Thoracic aorta (tissue), 2 donors: ENCODE measurements at places on chromosomes 2 and 18. TPM values are rescaled to one million over a fixed set of nuclear protein-coding genes. Genes with fewer than 3 reads are reported as not detected.

The MCM6 gene
- 16.9 TPM for total RNA-seq

The RASGRP3 gene
- 16.2 TPM for total RNA-seq

The UPP2 gene
- not detected for total RNA-seq

The TGFA gene
- 1.9 TPM for total RNA-seq

- H3K4me1 ChIP-seq: no peaks in the 10 kb centered on the region
- H3K36me3 ChIP-seq: no peaks in the 10 kb centered on the region
- no peak overlapping the region for H3K4me3 ChIP-seq
- no peak for DNase-seq
- H3K27me3 ChIP-seq: no peaks in the 10 kb centered on the region
Measured at GRCh38 chr2:23269747-23270146, 115.2 kb upstream of the KLHL29 start.

DNA sequence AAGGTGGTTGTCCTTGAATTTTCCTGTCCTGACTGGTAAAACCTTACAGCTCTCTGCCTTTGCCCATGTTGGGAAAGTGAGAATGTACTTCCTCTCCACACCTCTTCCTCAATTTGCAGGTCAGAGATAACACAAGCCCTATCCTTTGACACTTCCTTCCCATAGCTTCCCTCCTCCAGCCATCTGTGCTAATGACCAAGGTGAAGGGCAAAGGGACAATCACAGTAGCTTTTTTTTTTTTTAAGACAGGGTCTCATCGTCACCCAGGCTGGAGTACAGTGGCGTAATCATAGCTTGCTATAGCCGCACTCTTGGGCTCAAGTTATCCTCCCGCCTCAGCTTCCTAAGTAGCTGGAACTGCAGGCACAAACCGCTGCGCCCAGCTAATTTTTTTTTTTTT lies 24.3 kb upstream of the STPG4 start:
- no peak for DNase-seq
- no peaks in the 10 kb centered on the region for H3K27me3 ChIP-seq

DNA sequence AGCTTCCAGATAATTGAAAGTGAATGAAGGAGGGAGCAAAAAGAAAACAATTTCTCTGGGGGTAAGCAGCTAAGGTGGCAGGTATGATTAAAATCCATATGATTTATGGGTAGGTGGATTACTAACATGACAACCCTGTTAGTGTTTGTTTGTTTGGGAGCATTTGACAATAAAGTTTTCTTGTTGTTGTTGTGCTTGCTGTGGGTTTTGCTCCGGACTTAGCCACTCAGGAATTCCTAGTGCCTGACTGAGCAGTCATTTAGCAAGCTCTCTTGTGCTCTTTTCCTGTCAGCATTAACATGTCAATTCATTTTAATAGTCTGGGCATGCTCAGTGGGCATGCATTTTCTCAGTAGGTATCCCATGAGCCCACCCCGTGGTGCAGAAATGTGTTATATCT lies 674.8 kb upstream of the ZEB2 start:
- no peak for DNase-seq
- H3K4me1 ChIP-seq: peaks cover 4% of the 10 kb centered on the region
- no peak overlapping the region for H3K4me3 ChIP-seq
- H3K27me3 ChIP-seq: no peaks in the 10 kb centered on the region
- no peaks in the 10 kb centered on the region for H3K36me3 ChIP-seq

- no peaks in the 10 kb centered on the region for H3K36me3 ChIP-seq
- H3K27ac ChIP-seq: no peak overlapping the region
- no peak for DNase-seq
Measured at GRCh38 chr2:72278046-72278445, 130.4 kb upstream of the CYP26B1 start.

- H3K27me3 ChIP-seq: no peaks in the 10 kb centered on the region
- H3K36me3 ChIP-seq: peaks cover 6% of the 10 kb centered on the region
- H3K4me3 ChIP-seq: no peak overlapping the region
- no peak overlapping the region for H3K27ac ChIP-seq
- no peaks in the 10 kb centered on the region for H3K4me1 ChIP-seq
Measured at GRCh38 chr18:12012697-12013096, 31.4 kb downstream of the IMPA2 start.

DNA sequence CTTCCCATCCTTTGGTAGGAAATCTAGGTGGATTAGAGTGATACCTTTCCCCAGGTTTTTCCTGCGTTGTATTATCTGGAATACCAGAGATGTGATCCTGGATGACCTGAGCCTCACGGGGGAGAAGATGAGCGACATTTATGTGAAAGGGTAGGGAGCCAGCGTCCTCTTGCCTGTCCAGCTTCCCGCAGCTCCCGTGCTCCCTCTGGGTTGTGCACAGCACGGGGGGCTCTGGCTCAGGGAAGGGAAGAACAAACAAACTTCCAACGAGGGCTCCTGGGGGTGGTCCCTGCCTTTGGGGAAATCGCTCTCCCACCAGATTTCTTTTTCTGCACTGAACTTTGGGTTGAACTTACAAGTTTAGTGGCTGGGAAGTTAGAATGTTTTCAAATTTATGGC lies 215.7 kb downstream of the DYSF start:
- no peaks in the 10 kb centered on the region for H3K4me1 ChIP-seq
- no peak overlapping the region for H3K4me3 ChIP-seq
- no peak for DNase-seq
- no peak overlapping the region for H3K27ac ChIP-seq
- no peaks in the 10 kb centered on the region for H3K27me3 ChIP-seq

DNA sequence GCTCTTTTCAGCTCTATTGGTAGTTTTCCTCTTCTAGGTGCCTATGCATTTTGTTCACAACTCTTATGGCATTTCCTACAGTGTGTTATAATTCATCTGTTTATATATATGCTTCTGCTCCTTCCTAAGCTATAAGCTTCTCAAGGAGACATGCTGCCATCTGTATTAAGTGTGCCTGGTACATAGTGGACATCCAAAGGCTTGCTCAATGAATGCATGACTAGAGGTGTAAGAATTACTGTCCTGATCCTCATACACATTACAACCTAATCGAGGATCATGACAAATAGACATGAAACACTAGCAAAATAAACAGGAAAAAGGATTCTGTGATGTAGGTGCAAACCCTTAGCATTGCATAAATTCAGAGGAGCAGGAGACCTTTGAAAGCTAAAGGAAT lies 50.2 kb downstream of the CDC42EP3 start:
- no peak overlapping the region for H3K4me3 ChIP-seq
- H3K4me1 ChIP-seq: peaks cover 60% of the 10 kb centered on the region
- DNase-seq: no peak
- H3K36me3 ChIP-seq: no peaks in the 10 kb centered on the region
- H3K27me3 ChIP-seq: no peaks in the 10 kb centered on the region

DNA sequence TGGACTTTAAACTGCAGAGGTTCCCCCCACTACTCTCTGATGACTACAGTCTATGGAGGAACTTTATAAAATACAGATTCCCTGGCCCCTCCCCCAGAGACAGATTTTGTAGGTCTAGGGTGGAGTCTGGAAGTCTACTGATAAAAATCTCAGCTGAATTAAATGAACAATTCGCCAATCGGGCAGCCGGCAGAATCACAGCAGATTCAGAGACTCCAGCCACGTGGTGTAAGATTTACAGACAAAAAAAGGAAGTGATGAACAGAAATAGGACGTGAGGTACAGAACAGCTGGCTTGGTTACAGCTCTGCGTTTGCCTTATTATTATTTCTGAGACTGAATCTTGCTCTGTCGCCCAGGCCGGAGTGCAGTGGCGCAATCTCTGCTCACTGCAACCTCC lies 21.4 kb upstream of the MTA3 start:
- H3K27ac ChIP-seq: no peak overlapping the region
- no peaks in the 10 kb centered on the region for H3K4me1 ChIP-seq
- no peaks in the 10 kb centered on the region for H3K27me3 ChIP-seq
- no peaks in the 10 kb centered on the region for H3K36me3 ChIP-seq
- no peak for DNase-seq

GRCh38 chr2:150319085-150319484 lies 168.4 kb downstream of the RND3 start:
- DNase-seq: no peak
- no peaks in the 10 kb centered on the region for H3K4me1 ChIP-seq
- no peaks in the 10 kb centered on the region for H3K36me3 ChIP-seq
- no peak overlapping the region for H3K27ac ChIP-seq
- no peaks in the 10 kb centered on the region for H3K27me3 ChIP-seq
- no peak overlapping the region for H3K4me3 ChIP-seq

DNA sequence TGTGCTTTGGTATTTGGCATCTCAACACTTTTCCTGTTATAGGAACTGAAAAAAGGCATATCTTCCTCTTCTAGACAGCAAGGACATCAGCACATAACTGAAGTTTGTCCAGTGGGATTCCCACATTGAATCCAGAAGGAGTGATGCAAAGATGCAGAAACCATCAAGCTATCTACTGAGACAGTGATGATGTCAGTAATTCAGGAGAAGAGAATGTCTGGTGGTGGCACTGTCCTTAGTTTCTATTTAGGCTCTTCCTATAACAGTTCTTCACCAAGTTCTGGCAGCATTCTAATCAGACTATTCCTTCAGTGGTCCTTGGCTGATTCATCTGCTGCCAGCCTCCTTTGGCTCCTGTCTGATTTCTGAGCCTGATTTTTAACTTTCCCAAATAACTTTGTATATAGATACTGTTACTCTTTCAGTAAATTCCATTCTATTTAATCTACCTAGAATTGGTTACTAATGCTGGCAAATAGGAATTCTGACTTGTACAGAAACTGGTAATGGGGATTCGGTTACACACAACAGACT lies 56.6 kb upstream of the AGPS start:
- peaks cover 6% of the 10 kb centered on the region for H3K4me1 ChIP-seq
- no peak for DNase-seq
- H3K27me3 ChIP-seq: no peaks in the 10 kb centered on the region
- H3K27ac ChIP-seq: no peak overlapping the region

GRCh38 chr2:67289921-67290371 lies 107.2 kb upstream of the ETAA1 start:
- H3K27me3 ChIP-seq: no peaks in the 10 kb centered on the region
- H3K27ac ChIP-seq: no peak overlapping the region
- H3K36me3 ChIP-seq: no peaks in the 10 kb centered on the region
- no peak overlapping the region for H3K4me3 ChIP-seq
- peaks cover 12% of the 10 kb centered on the region for H3K4me1 ChIP-seq

DNA sequence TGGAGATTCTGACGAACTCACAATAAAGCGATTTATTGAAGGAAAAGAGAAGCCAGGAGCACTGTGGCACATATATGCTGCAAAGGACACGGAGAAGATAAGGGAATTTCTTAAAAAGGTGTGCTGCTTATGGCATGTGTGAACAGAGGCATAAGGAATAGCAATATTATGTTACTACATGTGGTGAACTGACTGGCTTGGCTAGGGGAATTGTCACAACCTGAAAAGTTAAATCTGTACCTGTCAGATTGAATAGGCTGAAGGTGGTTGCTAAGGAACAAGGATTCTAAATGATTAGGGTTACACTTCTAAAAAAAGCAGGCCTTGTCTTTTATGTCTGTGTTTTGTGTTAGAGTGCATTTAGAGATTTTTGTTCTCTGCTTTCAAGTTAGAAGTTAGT lies 48.4 kb downstream of the KDM3A start:
- no peak for DNase-seq
- no peak overlapping the region for H3K27ac ChIP-seq
- peaks cover 42% of the 10 kb centered on the region for H3K36me3 ChIP-seq

GRCh38 chr18:49933530-49934128 lies 120.3 kb upstream of the ACAA2 start:
- no peaks in the 10 kb centered on the region for H3K36me3 ChIP-seq
- DNase-seq: no peak
- H3K4me3 ChIP-seq: no peak overlapping the region
- H3K27me3 ChIP-seq: no peaks in the 10 kb centered on the region
- H3K4me1 ChIP-seq: no peaks in the 10 kb centered on the region

GRCh38 chr2:63743170-63743981 lies 98.3 kb upstream of the UGP2 start:
- H3K27me3 ChIP-seq: no peaks in the 10 kb centered on the region
- no peaks in the 10 kb centered on the region for H3K4me1 ChIP-seq
- no peak overlapping the region for H3K27ac ChIP-seq
- DNase-seq: no peak

DNA sequence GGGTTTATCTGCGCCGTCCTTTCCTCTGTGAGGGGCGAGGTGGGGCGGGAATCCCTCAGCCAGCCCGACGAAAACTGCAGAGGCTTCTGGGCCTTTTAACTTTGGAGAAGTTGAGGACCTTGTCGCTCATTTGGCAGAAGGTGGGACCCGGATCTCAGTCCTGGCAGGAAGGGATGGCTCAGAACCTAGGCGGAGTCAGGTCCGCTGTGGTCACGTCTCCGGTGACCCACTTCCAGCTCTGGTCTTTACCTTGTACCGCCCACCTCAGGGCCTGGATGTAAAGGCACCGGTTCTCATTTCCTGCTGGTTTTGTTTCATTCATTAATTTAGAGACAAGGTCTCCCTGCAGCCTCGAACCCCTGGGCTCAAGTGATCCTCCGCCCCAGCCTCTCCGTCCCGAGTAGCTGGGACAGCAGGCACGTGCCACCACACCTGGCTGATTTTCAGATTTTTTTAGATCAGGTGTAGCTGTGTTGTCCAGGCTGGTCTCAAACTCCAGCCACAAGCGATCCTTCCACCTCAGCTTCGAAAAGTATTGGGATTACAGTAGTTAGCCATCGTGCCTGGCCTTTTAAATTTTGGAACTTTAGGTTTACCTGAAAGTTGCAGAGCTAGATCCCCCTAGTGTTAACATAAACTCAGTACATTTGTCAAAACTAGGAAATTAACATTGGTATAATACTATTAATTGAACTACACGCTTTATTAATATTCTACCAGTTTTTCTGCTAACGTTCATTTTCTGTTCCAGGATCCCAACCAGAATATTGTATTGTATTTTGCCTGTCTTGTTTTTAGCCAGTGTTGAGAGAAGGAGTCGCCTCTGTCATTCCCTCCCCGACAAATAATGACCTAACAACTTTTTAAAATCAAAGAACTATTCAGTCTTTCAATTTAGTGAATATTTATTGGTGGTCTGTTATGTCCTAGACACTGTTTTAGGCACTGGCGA lies 852 bp downstream of the POLI start:
- peak; percentile 23 for DNase-seq
- no peaks in the 10 kb centered on the region for H3K36me3 ChIP-seq
- H3K27ac ChIP-seq: peak overlapping the region; percentile 83
- H3K4me1 ChIP-seq: peaks cover 10% of the 10 kb centered on the region
- peak overlapping the region; percentile 87 for H3K4me3 ChIP-seq

DNA sequence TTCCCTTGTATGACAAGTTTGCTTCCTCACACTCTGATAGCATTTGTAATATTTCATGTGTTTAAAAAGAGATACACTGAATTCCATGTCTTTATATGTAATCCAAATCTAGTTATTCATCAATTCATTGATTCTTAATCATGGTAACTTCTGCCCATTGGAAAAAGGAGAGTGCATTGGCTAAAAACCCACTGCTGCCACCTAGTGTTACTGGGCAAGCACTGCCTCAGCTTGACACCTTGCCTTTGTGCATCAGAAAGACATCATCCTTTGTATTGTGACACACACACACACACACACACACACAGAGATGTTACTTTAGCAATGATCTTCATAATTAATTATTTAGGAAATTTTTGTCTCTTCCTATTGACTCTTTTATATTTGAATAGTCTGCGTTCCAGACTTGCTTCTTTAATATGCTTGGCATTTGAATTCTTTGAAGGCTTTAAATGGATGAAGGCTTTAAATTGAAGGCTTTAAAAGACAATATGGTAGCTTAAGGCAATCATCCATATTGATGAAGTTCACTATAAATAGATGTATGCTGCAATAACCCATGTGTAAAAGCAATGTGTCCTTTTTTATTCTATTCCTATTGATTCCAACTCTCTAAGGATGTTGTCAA lies 414.2 kb upstream of the CHST9 start:
- no peak overlapping the region for H3K4me3 ChIP-seq
- no peaks in the 10 kb centered on the region for H3K4me1 ChIP-seq
- no peaks in the 10 kb centered on the region for H3K36me3 ChIP-seq
- DNase-seq: no peak

GRCh38 chr2:230503798-230504197 lies 87.8 kb downstream of the SP100 start:
- no peak for DNase-seq
- H3K27me3 ChIP-seq: no peaks in the 10 kb centered on the region
- H3K27ac ChIP-seq: no peak overlapping the region
- H3K36me3 ChIP-seq: peaks cover 29% of the 10 kb centered on the region
- no peak overlapping the region for H3K4me3 ChIP-seq
